ENCODE measurements at places on chromosomes 16 and 17.

GRCh38 chr17:19705771-19706770 lies 10.3 kb downstream of the SLC47A2 start:
- DNase-seq = no peak

DNA sequence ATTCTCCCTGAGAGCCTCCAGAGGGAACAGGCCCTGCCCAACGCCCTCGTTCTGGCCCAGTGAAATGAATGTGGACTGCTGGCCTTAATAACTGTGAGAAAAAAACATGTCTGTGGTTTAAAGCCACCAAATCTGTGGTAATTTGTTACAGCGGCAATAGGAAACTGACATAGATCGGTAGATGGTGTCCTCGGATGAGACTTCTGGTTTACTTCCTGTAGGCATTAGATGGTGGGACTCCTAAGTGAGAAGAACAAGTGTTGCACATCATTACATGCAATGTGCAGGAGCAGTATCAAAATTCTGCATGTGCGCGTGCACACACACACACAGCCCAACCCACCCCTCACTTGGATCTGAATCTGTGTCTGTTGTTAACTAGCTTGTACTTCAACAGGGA lies 42.0 kb downstream of the CDK5R1 start:
- DNase-seq = no peak

DNA sequence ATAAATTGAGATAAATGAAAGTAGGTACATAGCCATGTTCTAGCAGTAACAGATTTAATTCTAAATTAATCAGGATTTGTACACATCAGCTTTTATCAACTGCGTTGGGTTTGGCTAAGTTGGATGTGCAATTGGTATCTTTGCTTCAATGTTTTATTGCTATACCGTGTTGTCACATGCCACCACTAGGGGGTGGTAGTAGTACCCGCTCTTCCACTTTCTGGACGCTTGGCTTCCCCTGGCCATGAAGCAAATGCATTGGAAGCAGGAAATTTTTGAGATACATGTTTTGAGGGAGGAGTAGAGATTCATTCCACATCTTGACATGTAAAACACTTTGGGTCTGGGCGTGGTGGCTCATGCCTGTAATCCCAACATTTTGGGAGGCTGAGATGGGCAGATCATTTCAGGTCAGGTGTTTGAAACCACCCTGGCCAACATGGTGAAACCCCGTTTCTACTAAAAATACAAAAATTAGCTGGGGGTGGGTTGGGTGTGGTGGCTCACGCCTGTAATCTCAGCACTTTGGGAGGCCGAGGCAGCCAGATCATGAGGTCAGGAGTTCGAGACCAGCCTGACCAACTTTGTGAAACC lies 58.6 kb downstream of the EMP2 start:
- DNase-seq = no peak

DNA sequence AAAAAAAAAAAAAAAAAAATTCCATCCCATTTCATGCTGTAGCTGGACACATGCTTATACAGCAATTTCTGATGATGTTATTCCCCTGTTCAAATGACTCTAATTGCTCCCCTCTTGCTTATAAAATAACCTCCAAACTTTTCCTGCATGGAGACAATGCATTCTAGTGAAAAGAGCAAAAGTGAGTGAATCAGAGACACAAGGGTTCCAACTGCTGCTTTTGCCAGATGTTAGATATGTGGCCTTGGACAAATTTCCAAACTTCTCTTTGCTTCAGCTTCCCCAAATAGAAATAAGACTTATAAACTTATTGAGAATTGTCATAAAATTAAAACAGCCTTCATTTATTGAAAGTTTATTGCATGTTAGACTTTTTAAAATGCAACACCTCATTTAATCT lies 65.0 kb upstream of the AXIN2 start:
- DNase-seq = no peak
